ENCODE measurements at places on chromosomes 2 and 18.
A peak's percentile ranks its signal among the peaks of the same experiment; 100 is the strongest.

GRCh38 chr2:191910518-191910917 is 63.6 kb upstream of the CAVIN2 start:
- no peak for DNase-seq

DNA sequence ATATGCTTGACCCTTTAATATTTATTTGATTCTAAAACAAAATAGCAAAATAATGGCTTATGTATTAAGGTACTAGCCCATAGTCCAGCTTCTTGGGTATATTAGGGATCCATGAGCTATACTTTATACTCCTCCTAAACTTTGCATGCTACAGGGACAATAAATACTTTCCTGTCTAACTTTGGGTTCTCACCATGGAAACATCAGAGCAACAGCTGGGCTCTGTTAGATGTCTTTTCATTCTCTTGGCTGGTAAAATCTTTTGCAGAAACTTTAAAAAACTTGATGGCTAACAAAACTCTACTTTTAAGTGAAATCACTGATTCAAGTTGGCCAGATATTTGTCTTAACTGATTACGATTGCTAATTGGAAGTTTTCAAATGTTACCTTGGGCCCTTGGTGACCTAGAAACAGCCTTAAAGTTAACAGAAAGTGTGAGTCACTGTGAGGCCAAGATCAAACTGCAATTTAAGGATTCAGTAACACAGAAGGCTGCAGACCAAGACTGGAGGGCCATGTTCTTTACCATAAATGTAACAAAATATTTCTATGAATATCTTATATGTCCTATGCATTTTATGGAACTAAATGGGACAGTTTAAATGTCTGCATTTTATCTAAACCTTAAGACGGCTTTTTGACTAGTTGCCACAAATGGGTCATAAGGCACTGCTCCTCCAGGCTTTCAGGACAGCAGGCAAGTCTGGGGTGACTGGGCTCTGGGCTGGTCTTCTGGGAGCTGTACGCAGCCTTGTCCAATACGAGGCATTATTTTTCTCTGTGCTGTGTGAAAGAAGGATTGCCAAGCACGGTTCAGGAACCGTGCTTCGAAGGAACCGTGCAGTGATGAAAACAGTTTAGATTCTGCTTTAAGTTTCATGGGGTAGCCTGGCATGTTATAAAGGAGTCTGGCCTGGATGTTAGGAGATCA is 188.5 kb downstream of the TPGS2 start:
- no peak for DNase-seq

GRCh38 chr2:18803141-18803939 is 214.0 kb upstream of the NT5C1B start:
- no peak for DNase-seq

DNA sequence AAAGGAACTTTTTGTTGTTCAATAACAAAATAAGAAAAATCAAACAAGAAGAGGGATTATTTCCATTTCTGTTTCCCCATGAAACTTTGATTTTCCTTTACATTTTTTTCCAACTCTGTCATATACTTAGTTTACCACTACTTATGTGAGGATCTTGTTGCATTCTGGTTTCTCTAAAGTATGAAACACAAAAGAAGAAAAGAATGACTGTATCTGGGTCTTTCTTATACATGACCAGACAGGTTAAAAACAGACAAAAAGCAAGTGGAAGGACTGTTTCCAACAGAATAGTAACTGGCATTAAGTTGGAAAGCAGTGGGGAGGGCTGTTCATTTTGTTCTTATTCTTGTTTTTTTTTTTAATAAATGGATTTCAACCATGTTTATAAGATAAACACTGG is 1207.8 kb upstream of the FAM98A start:
- DNase-seq, result no peak

GRCh38 chr18:37612524-37613252 is 47.1 kb upstream of the CELF4 start:
- DNase-seq, result no peak

DNA sequence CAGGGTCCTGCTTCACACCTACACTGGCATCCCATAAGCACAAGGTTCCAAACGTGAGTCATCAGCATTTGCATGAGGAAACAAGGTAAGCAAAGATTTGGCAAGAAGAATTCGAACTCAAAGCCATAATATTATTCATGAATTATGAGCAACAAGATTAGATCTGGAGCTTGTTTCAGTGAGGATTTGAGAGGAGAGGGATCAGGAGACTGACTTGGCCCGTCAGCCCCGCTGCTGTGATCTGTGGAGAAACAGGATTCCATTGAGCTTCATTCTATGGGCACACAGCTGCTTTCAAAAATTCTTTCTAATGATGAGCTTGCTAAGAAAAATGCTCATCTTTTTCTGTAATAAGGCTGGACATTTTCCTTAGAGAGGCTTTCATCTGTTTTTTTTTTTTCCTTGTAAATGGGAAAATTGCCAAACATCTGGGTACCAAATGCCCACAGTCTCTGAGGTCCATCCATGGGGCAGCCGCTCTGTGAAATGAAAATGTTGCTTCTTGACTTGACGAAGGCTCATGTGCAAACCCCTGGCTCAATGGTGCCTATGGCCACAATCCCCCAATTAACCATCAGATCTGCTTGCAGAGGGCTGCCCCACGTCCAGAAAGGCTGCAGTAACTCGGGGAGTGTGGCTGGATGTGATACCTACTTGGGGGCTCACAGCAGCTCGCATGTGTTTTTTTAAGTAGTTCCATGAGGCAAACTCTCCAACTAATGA is 179.3 kb downstream of the TMEM18 start:
- DNase-seq, result no peak

GRCh38 chr18:72871091-72871490 is 3.3 kb upstream of the NETO1 start:
- DNase-seq, result no peak

DNA sequence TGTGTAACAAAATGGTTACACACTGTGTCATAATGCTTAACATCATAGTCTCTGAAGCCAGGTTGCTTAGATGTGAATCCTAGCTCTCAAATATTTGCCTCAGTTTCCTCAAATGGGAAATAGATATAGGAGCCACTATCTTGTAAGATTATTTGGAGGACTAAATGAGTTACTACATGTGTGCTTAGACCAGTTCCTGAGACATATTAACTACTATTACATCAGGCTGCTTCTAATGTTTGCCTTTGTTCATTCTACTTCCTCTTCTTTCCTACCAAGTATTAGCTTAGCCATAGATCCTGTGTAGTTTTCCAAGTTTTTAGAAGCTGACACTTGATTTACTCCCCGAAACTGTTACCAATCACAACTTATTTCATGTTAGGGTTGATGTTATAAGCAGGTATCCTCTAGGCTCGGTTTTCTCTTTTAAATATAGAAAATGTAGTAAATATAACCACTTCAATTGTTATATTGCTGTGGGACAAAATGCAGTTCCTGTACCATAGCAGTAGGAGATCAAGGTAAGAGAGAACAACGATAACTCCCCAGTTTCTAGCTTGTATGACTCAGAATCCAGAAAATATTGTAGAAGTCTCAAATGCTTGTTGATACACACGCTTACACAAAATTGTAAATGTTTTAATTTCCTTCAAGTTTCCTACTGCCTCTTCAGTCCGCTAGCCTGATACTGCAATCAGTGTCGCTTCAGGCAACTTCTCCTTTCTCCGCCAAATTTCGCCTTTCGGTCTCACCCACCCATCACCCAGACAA is 751 bp upstream of the DNAJC10 start:
- DNase-seq, result peak; percentile 51

- DNase-seq, result no peak
Measured at GRCh38 chr2:85018049-85018447, 47.1 kb downstream of the KCMF1 start.

- no peak for DNase-seq
Measured at GRCh38 chr2:200411831-200412230, 98.0 kb downstream of the KCTD18 start.

- peak; percentile 54 for DNase-seq
Measured at GRCh38 chr2:75053484-75054112, 95.2 kb downstream of the POLE4 start.

DNA sequence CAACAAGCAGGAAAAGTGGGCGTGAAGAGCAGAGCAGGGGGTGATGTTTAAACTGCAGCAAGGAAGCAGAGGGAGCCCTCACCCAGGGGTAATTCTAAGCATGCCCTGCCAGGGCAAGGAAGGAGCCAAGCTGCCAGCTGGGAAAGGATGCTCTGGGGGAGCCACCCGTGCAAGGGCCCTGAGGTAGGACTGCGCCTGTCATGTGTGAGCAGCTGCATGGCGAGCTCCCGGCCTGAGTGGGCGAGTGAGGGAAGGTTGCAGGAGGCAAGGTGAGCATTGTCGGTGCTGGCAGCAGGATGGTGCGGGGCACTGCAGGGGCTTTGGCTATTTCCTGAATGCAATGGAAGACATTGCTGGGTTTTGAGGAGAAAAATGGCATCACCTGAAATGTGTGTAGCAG is 107.2 kb downstream of the COPS8 start:
- no peak for DNase-seq

GRCh38 chr2:64625299-64626145 is 28.2 kb downstream of the SERTAD2 start:
- no peak for DNase-seq

- no peak for DNase-seq
Measured at GRCh38 chr18:74281011-74281979, 10.5 kb downstream of the CYB5A start.

GRCh38 chr2:169729274-169729605 is 4.4 kb upstream of the KLHL23 start:
- no peak for DNase-seq

DNA sequence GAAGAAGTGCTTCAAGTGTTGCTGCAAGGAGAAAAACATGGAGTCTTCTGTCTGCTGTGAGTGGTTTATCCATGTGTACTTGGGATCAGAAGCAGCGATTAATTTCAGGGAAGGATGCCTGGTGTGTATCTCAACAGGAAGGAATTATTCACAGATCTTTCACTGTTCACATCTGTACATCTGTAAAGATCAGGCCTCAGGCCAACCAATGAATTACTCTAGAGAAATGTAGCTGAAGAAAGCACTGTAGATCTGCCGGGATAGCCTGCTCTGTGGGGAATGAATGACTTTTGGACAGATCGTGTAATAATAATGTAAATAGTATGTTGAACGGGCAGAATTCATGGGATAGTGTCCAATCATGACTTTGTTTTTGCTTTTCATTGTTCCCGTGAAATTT is 54.0 kb upstream of the SPP2 start:
- DNase-seq, result no peak

GRCh38 chr2:120820263-120820952 is 84.7 kb downstream of the GLI2 start:
- DNase-seq, result no peak

Data from NCI-H2029 treated with DMSO at 0.1 percent for 48 hours (cell line).